Stimulated activated CD4-positive, alpha-beta T cell treated with anti-CD3 and anti-CD28 coated beads, TNF-alpha, amount 100 ng/mL, for 1 hour (primary cell): ENCODE measurements at places on chromosomes 7 and 10.

- DNase-seq, result no peak
These were observed 8.4 kb upstream of the MARVELD1 start for GRCh38 chr10:97705006-97705670.

DNA sequence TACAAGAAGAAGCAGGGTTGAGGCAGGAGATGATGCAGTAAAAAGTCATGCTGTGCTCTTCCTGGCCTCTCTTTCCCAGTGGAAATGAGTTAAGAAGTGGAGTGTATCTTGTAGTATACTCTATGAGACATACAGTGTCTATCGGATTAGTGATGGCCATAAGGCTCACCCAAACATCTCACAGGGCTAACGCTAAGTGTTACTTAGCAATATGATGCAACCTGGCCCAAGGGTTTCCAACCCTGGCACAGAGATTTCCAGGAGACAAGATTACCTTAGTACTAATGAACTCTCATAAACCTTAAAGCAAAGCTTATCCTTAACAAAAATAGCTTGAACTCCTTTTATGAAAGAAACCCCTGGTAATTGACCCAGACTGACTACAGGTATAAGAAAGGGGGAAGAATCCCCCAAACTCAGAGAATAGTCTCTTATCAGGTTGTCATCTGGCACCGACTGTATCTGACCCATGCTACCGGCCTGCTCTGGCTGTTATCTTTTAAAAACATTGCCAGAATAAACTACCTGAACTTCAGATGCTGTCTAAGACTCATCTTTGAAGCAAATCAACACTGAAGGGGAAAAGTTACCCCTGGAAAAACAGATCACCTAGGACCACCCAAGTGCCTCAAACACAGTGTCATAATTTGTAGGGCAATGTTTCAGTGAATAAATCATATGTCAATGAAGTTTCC is 1002.0 kb downstream of the REEP3 start:
- no peak for DNase-seq

DNA sequence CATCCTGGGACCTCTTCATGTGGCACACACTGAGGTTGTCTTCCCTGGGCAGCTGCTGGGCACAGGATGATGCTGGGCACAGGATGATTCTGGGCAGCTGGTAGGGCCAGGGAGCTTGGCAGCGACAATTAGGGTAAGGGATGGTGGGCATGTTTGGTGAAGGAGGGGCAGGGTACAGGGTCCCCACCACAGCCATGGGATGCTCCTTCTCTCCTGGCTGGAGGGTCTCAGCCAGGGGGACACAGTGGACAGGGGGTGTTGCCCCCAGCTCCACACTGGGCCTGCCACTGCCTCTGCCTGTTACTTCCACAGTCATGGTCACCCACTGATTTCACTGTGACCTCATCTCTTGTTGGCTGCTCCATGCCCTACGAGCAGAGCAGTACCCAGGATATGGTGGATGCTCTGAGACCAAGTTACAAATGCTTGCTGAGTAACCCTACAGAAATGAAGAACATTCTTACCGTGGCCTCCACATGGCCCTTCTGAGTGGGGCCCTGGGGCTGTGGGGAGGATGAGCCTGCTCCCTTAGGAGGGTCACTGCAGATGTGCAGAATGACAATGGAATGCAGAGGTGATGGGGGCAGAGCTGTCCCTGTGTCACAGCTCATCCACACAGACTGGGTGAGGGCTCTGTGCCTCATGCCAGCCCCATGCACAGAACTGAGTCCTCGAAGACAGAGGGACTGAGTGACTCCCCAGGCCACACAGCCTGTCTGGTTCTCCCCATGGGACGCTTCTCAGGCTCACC is 28.4 kb upstream of the RET start:
- DNase-seq, result no peak

GRCh38 chr7:28442540-28443420 is 30.5 kb downstream of the CREB5 start:
- no peak for DNase-seq

DNA sequence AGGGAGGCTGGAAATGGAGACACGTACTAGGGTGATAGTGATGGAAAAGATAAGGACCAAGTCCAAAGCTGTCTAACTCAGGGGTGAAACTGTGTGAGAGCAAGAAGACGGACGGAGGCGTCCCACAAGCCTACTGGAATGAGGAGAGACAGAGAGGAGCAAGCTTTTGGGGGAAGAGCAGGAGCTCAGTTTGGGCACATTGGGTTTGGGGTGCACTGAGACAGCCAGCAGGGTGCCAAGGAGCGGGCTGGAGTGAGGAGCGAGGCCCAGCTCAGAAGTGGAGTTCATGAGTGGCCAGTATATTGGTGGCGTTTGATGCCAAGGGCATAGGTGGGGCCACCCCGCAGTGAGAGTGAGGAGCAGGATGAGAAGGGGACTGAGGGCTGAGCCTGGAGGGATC is 22.6 kb downstream of the GHRHR start:
- DNase-seq, result no peak

DNA sequence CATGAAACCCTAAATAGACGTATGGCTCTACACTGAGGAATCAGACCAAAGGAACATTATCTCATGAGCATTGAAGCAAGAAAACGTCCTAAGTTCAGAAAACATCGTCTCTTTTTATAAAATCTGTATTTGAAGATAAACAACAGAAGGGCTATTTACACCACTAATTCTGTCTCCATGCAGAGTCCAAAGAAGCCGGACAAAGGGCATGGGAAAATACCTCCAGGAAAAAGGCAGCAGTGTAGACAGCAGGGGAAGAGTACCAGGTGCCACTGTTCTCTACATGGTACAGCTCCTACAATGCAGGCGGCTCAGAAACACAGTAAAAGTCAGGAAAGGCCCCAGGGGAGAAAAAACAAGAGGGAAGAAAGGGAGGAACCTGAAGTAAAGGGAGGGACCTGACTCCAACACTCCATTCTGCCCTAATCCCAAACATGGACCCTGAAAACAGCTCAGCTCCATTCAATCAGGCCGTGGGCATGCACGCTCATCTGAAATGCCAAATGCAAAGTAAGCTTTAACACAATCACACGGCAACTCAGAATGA is 17.5 kb downstream of the FAM171A1 start:
- DNase-seq, result no peak

GRCh38 chr7:26293569-26294308 is 2.1 kb downstream of the SNX10 start:
- no peak for DNase-seq

DNA sequence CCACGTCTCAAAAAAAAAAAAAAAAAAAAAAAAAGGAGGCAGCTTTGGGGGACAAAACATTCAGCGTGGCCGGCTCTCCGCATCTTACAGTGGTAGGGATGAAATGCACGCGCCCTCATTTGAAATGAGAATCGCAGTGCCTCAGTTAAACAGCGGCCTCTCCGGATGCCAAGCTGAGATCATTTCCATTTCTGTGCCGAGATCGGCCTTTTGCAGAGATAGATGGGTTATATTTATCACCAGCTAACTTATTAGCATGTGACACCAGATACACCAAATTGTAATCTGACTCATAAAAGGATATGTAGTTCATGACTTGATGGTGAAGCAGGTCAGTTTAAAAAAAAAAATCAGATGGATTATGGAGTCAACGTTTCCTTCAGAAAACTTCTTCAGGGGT is 138.7 kb downstream of the CUX1 start:
- DNase-seq, result no peak

GRCh38 chr7:111525100-111525499 is 37.2 kb downstream of the IMMP2L start:
- DNase-seq, result no peak

GRCh38 chr10:78028438-78029268 is 662 bp downstream of the POLR3A start:
- DNase-seq, result no peak

DNA sequence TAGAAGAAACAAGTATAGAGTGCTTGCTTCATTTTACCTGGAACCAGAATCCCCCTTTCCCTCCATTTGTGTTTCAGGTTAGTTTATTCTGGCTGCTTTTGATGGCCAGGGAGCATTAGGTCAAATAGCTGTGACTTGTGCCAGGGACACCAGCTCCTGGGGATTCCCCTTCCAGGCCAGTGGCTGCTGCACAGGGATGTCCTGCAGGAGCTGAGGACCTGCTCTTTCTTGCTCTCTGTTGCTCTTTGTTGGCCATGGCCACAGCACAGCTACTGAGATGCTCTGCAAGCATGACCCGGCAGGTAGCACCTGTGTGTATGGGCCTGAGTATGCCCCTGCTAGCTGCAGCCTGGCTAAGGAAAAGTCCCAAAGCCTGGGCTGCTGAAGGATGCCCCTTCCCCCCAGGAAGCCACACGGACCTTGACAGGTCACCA is 208.9 kb downstream of the EBF3 start:
- no peak for DNase-seq

- DNase-seq, result no peak
These were observed 83.5 kb upstream of the CUX1 start for GRCh38 chr7:101733713-101734475.

GRCh38 chr7:124679586-124680225 is 85.9 kb downstream of the GPR37 start:
- DNase-seq, result no peak

GRCh38 chr7:36216063-36216684 is 63.1 kb downstream of the EEPD1 start:
- DNase-seq, result no peak

GRCh38 chr7:43922726-43923125 is 3.5 kb upstream of the UBE2D4 start:
- no peak for DNase-seq

DNA sequence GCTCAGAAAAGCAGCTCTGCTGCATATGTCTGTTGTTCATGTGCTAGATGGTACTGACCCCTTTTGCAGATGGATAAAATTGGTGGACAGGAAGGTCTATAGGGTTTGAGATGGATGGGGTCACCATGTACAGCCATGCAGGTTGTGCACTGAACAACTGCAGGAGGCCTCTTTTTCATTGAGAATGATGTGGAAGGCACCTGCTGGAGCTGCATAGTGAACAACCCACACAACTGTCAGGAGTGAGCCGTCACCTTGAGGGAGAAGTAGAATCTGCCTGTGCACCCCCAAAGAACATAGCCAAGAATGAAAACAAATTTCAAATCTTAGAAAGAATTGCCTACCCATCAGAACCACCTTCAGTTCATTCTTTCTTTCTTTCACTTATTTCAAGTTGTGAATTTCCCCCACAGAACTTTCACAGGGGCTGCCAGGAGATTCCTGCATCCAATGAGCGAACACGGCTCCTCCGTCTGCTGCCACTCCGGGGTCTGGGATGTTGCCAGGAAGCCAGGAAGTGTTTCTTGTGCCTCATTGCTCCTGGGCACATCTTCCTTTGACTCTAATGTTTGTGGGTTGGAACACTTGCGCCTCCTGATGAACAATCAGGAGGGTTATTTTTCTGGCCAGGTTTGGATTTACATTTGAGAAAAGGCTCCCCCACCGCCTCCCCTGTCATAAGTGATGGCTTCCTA is 53.7 kb upstream of the DOCK1 start:
- DNase-seq, result no peak

DNA sequence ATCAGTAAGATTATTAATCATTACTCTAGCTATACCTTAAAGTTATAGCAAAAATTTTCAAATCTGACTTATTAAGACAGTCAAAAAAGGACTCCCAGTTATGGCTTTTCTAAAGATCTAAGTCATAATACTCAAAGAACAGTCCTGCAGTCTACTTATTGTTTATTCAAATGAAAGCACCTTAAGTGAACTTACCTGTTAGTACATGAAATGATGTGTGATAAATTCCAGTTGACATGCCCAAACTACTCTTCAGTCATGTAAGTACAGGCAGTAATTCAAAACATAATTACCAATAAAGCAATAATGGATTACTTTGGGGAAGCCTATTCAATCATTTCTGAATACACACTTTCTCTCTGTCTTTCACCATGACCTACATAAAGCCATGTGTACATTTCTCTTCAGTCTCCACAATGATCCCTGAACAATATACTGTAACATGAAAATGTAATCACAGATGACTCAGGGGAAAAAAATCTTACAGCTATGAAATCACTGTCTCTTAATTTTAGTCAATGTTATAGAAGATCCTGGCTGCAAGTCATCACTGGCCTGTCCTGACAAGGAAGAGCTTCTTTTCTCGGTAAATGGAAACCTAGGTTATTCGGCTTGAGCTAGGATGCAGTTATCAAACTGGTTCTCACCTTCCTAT is 420.7 kb upstream of the LRRTM3 start:
- DNase-seq, result no peak

DNA sequence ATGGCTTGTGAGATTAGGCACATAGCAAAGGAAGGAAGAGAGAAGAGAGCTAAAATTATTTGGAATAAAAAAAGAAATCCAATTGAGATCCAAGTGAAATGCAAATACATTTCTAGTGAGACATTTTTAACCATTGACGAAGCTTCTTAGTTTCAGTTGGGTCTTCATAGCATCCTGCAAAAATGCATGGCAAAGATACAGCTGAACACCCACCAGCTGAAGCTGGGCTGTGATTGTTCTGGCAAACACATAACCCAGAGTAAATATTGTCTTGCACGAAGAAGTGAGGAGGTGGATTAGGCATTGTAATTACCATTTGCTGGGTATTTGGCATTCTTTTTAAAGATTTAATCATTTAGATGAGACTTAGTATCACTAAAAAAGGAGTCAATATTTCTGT is 409.4 kb downstream of the GRM8 start:
- no peak for DNase-seq

GRCh38 chr10:89210794-89211425 is 3.8 kb upstream of the CH25H start:
- DNase-seq, result no peak

GRCh38 chr7:26853788-26854393 is 10.5 kb downstream of the SKAP2 start:
- no peak for DNase-seq

GRCh38 chr10:113108194-113108835 is 158.3 kb downstream of the TCF7L2 start:
- no peak for DNase-seq

- DNase-seq, result peak; percentile 41
These were observed 69.6 kb downstream of the ATXN7L1 start for GRCh38 chr7:105806592-105807447.
